ENCODE measurements at places on chromosomes 4 and X. TPM values are rescaled to one million over a fixed set of nuclear protein-coding genes. Genes with fewer than 3 reads are reported as not detected.

- DNase-seq = no peak
These were observed 2.7 kb upstream of the MGARP start for GRCh38 chr4:139282721-139283075.

- DNase-seq = no peak
These were observed 132.3 kb downstream of the ZNF330 start for GRCh38 chr4:141352909-141353525.

FAM9C gene
- total RNA-seq = 0.09 TPM

GRCh38 chr4:165682611-165683010 is 190.4 kb upstream of the TLL1 start:
- no peak for DNase-seq

DNA sequence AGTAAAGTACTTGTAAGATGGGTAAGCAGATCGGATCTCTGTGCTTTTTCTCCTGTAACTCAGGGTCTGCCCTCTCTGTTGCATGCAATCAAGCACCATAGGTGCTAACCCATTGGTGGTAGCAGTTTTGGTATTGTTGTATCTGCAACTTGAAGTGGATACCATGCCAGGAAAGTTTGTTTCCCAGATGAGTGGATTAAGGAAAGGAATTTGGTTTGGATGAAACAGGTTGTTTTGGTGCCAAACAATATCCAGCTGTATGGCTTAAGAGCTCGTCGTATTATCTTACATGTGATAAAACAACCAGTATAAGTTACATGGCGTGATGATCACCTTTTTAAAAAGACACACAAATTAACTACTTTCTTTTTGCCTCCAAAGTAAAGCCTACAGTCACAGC is 280.9 kb upstream of the TENM3 start:
- DNase-seq = no peak

PNCK gene
- 14.2 TPM for total RNA-seq

HEPH gene
- 301 TPM for total RNA-seq

DNA sequence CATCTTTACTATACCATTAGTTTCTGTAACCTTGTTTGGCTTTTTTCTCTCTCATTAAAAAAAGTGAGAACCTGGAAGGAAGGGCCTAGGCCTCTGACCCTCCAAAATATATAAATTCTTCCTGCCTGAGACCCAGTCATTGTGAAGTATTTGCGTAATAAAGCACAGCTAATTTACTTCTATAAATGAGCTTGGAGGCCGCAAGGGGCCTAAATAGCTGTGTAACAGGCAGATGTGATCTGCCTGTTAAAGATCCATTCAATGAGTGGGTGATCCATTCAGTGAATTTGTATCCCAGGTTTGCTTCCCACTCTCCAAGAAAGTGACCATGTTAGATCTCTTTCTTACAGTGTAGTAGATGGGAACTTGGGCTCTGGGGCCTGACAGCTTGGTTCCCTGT is 595 bp upstream of the PYURF start:
- no peak for DNase-seq

ENPEP gene
- total RNA-seq = 2.0 TPM

- no peak for DNase-seq
These were observed 391.5 kb upstream of the IGFBP7 start for GRCh38 chr4:57501720-57502119.

PDLIM3 gene
- 30.8 TPM for total RNA-seq

GRCh38 chr4:2073808-2074481 is 14.8 kb downstream of the NAT8L start:
- DNase-seq = no peak

H2BW2 gene
- total RNA-seq = not detected

WNK3 gene
- 0.06 TPM for total RNA-seq

PLS3 gene
- total RNA-seq = 15.7 TPM

GRCh38 chr4:162866565-162866964 is 300.1 kb downstream of the NAF1 start:
- no peak for DNase-seq

DNA sequence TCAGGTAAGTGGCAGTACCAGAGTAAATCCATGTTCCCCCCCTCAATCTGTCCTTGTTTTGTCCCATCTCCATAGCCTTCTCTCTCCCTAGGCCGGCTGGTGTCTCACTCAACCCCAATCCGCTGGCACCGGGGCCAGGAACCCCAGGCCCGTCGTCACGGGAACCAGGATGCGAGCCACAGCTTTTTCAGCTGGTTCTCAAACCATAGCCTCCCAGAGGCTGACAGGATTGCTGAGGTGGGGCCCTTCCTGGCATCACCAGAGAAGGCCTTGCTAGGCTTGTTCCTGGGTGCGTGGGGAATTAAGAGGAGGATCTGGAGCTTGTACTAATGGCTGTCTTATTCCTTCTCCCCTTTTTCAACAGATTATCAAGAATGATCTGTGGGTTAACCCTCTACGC is 2.7 kb downstream of the TSPYL2 start:
- DNase-seq = no peak

GRCh38 chr4:168637872-168638756 is 141.3 kb downstream of the PALLD start:
- DNase-seq = no peak

DNA sequence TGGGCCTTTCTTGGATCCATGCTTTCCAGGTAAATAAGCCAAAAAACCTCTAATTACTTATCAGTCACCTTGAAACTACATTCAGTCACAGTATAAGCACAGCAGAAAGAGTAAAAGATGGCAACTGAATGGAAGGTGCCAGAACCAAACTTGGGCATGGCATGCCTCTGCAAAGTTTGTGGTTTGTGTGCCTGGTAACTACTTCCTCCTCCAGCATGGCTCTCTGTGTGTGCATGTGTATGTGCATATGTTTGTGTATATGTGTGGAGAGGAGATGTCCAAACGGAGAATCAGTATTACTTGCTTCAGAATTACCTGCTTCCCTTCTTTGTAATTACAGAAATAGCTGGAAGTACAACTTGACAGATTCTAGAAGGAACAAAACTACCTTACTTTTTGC is 67.5 kb downstream of the AGTR2 start:
- DNase-seq = no peak

DNA sequence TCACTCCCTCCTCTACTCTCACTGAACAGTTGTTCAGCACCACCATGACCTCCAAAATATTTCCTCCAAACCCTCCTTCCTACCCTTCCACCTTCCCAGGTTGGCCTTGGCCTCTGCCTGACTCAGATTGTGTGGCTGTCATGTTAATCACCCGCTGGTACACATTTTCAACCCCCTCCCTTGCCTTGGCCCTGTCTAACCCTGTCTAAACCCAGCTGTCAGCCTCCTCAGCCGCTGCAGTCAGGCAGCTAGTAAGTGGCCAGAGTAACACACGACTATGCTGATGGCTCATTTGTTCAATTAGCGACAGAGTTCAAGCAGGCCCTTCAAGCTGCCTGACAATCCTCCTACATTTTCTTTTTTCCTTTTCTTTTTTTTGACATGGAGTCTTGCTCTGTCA is 18.0 kb downstream of the ING2 start:
- DNase-seq = no peak

GRCh38 chr4:39614487-39615162 is 24.0 kb downstream of the SMIM14 start:
- DNase-seq = no peak

SPINK2 gene
- 3.3 TPM for total RNA-seq

BANK1 gene
- 1.3 TPM for total RNA-seq

DNA sequence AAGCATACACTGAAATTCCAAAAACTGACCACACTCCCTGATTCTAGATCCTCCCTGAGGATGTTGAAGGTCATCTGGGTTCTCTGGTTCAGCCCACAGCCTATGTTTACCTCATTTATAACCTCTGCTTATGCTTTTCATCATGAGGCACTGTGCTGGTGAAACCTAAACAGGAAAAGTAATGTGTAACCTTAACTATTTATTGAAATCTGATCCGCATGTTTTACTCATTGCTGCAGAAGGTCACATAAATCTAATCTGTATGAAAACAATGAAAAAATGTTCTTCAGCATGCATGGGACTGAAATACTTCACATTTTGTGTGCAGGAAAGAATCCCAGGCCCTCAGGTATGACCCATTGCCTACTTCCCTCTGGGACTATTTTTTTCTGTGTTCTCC is 30.3 kb downstream of the UCHL1 start:
- no peak for DNase-seq

GRCh38 chr4:386708-387105 is 49.1 kb downstream of the ZNF141 start:
- DNase-seq = no peak

GRCh38 chrX:130120321-130120731 is 10.0 kb upstream of the ELF4 start:
- no peak for DNase-seq
